Stimulated activated CD4-positive, alpha-beta T cell treated with anti-CD3 and anti-CD28 coated beads, Interleukin-12 subunit alpha, Interleukin-12 subunit beta, amount 100 ng/mL, for 24 hours (primary cell): ENCODE measurements at places on chromosomes 4 and X.

DNA sequence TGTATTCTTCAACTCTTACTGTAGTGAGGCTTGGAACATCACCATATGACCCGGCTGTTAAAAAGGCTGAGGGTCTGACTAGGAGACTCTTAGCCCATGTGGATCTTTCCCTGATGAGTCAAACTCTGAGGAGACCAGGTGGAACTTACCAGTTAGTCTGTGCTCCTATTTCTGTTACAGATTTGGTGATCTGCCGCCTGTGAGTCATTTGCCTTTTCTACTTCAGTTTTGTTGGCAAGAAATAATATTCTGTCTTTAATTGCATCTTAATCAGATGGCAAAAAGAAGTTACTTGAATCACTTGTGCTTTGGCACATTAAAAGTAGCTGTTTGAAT, 48.4 kb downstream of the MTM1 start:
- DNase-seq = no peak

DNA sequence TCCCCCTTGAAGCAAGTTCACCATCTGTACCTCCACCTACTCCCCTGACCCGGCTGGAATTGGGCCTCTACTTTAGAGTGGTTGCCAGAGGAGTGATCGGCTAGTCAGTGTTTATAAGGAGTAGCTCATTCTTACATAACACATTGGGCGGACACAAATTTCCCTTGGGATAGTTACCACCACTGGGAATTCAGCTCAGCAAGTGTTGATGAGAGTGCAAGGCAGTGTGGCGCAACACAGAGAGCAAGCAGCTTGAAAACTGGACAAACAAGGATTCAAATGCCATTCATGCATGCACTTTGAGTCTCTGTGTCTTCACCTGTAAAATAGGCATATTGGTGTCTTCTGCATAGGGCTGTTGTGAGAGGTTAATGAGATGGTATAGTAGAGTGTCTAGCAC, 92.7 kb downstream of the STK32B start:
- no peak for DNase-seq

- no peak for DNase-seq
Observed at GRCh38 chrX:120819126-120819525, 56.5 kb downstream of the CT47B1 start.

DNA sequence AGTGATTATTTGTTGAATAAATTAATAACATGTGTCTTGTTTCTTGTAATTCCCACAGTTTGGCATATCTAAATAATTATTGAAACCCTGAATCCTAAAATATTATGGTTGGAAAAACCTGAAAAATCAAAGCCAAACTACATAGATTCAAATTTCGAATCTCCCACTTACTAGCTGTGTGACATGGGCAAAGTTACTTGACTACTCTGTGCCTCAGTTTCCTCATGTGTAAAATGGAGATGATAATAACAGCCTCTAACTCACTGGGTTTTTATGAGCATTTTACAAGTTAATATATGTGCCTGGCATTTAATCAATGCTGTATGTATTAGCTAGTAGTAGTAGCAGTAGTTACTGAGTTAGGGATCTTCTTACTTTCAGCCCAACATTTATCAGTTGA, 34.6 kb upstream of the BRS3 start:
- DNase-seq = no peak
